Inflammatory macrophage treated with lipopolysaccharide for 4 hours (primary cell): ENCODE measurements at places on chromosomes 3 and 15.
A peak's percentile ranks its signal among the peaks of the same experiment; 100 is the strongest.

DNA sequence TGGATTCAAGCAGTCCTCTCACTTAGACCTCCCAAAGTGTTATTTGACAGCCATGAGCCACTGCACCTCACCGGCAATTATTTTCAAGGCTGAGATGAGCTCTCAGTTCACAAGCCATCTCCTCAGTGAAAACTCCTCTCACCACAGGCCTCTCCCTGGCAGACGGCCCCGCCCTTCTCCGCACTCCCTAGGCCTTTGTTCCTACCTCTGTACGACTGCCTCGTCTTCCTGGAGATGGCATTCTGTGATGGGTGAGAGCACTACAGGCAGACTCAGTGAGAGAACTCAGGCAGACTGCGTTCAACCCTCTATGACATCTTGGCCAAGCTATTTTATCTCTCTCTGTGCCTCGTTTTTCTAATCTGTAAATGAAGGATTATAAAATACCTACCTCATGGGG, 67.0 kb upstream of the TPM1 start:
- DNase-seq, result no peak

DNA sequence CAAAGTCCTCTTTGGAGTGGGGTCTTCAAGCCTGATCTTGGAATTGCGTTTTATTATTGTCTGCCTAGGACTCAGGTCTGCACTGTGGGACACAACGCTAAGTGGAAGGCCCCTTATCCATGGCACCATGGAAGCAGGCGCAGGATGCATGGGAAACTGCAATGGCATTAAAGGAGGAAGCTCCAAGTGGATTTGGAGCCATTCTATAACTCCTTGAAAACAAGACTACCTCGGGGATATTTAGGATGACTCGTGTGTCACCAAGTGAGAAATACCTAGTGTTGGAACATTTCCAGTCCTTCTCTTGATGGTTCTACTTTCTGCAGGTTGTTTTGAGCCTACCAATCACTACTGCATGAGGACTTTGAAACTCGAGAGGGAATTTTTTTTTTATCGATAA, 126.6 kb upstream of the ZBED2 start:
- no peak for DNase-seq

DNA sequence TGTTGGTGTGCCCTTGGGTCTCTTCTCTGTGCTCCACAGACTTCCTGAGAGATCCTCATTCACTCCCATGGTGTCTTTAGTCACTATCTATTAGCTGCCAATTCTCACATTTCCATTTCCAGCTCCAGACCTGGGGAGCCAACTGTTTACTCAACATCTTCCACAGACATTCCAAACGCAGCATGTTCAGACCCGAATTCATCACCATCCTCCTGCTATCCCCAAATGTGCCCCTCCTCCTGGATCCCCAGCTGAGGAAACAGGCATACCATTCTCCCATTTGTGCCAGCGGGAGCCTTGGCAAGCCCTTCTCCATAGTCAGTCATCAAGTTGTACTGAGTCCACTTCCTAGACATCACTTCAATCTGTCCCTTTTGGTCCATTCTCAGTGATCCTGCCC, 67.1 kb downstream of the TAMM41 start:
- no peak for DNase-seq

GRCh38 chr3:53486961-53487654, 7.3 kb upstream of the CACNA1D start:
- DNase-seq, result no peak

DNA sequence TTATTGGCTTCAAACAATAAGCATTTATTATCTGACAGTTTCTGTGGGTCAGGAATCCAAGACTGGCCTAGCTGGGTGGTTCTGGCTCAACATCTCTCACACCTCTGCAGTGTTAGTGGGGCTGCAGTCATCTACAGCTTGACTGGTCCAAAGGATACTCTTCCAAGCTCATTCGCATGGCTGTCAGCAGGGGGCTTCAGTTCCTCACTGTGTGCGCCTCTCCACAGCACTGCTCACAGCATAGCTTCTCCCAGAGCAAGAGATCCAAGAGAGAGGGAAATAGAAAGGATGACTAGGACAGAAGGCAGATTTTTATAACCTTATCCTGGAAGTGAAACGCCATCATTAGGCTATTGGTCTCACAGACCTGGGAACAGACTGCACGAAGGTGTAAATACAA, 64.2 kb downstream of the MAGI1 start:
- DNase-seq, result no peak

DNA sequence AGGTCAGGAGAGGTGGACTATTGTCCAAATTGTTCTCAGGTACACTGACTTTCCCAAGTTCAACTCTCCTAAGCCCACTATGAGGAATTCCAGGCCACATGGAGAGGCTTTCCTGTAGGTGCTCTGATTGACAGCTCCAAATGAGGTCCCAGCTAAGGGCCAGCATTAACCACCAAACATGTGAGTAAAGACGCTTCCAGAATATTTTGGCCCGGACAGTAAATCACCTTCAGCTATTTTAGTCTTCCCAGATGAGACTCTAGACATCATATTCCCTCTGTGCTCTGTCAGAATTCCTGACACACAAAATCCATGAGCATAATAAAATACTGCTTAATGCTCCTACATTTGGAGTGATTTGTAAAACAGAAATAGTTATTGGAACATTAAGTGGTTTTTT, 135.5 kb downstream of the TGFBR2 start:
- DNase-seq, result no peak

- DNase-seq, result no peak
Observed at GRCh38 chr3:58801541-58801940, 135.0 kb upstream of the FAM3D start.

DNA sequence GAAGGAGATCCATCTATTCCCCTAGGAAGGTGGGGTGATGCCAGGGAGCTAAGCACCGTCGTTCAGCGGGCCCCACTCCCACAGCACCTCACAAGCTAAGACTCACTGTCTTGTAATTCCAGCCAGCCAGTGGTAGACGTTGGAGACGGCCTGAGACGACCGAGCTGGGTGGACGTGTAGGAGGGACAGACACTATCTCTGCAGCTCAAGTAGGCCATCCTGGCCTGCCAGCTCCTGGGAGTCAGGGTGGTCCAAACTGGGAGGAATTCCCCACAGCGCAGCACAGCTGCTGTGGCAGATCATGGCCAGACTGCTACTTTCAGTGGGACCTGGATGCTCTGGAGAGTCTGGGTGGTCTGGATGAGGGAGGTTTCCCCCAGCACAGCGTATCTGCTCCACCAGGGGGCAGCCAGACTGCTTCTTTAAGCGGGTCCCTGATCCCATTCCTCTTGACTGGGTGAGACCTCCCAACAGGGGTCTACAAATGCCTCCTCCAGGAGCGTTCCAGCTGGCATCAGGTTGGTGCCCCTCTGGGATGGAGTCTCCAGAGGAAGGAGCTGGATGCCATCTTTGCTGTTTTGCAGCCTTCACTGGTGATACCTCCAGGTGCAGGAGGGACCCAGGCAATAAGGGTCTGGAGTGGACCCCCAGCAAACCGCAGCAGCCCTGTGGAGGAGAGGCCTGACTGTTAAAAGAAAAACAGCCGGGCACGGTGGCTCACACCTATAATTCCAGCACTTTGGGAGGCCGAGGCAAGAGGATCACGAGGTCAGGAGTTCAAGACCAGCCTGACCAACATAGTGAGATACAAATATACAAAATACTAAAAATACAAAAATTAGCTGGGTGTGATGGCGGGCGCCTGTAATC, 27.6 kb downstream of the GNB5 start:
- DNase-seq, result no peak

DNA sequence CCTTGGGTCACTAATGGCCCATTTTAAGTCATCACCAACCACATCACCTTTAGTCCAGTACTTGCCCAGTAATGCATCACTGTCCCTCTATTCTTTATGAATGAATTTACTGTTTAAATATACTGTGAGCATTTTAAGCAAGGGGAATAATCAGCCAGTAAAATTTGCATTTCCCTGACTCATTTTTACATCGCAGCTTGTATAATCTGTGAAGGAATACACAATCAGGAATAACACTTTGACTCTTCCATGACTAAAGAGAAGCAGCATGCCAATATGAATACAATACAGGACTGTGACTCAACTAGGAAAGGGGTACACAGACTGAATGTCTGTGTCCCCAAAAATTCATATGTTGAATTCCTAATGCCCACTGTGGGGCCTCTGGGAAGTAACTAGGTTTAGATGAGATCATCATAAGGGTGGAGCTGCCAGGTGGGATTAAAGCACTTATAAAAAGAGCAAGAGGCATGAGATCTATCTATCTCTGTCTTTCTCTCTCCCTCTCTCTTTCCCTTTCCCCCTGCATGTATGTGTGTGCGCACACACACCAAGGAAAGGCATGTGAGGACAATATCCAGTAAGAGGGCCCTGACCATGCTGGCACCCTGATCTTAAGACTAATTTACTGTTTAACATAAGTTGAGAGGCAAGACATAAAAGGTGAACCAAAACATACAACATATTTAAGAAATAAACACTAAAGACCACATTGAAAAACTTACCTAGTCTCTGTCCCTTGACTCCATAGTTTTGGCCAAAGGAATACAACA, 12.1 kb downstream of the B4GALT4 start:
- DNase-seq, result no peak

DNA sequence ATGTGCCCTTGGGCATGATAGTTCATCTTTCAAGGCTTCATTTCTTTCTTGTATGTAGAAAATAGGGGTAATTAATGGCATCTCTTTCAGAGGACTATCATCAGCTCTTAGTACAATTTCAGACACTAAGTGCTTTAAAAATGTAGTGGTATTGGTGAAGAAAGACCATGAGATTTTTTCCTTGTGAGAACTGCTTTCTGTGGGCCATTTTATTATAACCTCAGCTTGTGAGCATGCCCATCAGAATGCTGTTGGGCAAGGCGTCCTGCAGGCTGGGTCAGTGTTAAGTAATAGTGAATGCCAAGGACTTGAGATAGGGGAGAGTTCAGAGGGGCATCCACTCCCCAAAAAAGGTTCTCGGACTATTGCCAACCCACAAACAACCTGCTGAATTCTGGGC, 187.9 kb downstream of the GHSR start:
- DNase-seq, result no peak

GRCh38 chr15:99451484-99451883, 114.3 kb upstream of the MEF2A start:
- no peak for DNase-seq

DNA sequence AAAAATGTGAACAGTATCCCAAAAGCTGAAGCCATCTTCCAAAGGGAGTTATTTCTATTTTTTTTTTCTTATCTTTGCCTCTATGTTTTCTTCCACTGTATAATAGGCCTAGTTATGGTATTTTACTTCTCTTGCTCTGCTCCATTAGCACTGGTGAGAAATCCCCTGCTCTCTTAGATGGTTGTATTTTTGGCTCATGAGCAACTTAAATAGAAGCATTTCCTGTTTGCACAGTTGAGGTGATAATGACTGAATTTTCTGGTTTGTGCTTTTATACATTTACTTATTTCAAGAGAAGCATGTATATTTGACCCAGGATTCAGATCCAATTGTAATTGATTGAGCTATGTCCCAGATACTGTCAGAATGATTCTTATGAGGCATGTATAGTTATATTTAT, 61.6 kb upstream of the CD200R1L start:
- no peak for DNase-seq

DNA sequence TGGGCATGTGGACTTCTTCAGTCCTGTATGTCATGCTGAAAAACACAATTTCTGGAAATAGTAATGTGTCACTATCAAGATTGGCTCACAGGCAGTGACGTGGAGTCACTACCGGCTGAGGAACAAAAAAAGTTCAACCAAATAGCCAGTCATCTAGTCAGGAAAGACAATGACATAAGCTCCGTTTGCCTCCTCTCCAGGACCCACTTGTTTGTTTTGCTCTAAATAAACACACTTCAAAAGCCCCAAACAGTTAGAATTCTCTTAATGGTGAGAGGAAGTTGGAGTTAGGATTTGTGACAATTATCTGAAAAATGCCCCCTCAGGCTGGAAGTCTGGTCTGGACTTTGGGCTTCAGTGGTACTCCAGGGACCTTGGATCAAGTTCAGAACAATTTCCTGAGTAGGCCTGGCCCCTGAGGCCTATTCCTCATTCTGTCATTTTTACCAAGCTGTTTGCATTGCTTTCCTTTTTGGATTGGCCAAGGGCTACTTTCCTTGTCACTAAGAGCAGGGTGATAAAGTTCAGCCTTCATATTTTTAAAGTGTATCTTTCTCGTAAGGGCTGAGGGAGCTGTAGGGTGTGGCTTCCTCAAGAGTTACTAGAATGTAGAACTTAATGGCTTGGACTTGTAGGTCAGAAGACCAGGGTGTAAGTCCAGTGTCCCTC, 98.9 kb downstream of the EOMES start:
- DNase-seq, result peak; percentile 66

GRCh38 chr3:89419647-89420241, 312.3 kb downstream of the EPHA3 start:
- DNase-seq, result no peak

- no peak for DNase-seq
Observed at GRCh38 chr3:136576279-136577009, 175.7 kb downstream of the STAG1 start.

- no peak for DNase-seq
Observed at GRCh38 chr15:52559575-52559974, 9.3 kb downstream of the ARPP19 start.

DNA sequence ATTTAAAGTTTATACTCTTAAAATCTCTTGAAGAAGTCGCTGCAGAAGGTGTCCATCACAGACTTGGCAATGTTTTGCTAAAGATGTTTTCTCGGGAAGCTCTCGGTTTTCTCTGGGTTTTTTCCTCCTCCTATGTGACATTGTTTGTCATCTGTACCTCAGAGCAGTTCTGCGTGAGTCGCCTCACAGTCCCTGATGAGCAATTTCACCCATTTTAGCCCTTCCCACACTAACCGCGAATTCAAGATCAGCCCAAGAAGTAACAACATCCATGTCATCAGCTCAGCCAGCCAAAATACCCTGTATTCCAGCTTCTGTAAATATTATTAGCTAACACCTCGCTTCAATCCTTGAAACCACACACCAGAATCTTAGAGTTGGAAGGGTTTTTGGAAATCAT, 224.3 kb upstream of the SETMAR start:
- no peak for DNase-seq

DNA sequence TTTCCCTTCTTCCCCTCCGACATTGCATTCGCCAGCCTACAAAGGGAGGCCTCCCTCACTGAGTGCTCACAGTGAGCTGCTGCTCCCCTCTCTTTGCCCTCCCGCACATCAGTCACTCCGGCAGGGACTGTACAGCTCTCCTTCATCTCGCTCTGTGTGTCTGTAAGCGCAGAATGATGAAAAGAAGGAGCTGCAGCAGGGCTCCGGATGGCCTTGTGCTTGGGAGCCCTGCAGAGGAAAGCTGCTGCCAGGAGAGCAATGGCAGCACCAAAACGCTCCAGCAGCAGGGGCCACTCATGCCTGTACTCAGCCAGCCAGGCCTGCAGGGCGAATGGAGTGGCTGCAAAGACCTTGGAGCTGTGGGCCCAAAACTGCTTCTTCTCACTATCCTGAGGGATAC, 107.0 kb upstream of the NSMCE3 start:
- no peak for DNase-seq

- no peak for DNase-seq
Observed at GRCh38 chr3:25448750-25449692, 21.0 kb downstream of the RARB start.
